NCI-H187 treated with DMSO at 0.1 percent for 48 hours (cell line): ENCODE measurements at places on chromosomes 1 and 21.

DNA sequence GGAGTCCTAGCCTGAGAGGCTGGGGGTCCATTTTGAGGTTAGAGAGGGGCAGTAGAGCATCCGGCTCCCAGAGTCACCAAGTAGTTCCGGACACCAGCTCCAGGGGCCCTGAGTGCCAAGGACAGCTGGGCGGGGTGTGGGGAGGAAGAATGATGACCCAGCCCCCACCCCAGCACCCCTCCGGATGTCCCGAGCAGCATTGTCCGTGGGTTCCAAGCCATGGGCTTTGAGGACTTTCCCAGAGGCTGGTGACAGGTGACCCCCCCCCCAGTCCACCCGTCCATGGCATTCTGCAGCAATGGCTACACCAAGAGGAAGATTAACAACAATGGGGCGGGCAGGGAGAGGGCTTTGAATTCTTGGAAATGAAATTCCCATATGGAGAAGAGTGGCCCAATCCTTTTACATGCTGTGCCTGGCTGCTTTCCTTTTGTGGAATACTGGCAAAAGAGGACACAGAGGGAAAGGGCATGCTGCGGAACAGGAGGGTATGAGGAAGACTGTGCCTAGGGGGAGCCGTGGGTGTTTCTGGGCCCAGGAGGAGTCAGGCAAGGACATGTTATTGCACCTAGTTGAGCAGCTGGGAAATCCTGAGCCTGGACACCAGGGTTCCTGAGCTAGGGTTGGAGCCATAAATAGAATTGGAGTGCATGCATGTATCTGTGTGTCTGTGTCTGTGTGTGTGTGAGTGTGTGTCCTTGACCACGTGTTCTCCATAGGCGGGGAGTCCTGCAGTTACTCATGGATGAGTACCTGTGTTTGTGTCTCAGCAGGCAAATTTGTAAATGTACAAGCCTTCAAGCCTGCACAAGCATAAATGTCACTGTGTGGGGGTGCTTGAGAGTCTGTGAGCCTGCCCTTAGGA is 956 bp downstream of the ATP1A2 start:
- DNase-seq: no peak

DNA sequence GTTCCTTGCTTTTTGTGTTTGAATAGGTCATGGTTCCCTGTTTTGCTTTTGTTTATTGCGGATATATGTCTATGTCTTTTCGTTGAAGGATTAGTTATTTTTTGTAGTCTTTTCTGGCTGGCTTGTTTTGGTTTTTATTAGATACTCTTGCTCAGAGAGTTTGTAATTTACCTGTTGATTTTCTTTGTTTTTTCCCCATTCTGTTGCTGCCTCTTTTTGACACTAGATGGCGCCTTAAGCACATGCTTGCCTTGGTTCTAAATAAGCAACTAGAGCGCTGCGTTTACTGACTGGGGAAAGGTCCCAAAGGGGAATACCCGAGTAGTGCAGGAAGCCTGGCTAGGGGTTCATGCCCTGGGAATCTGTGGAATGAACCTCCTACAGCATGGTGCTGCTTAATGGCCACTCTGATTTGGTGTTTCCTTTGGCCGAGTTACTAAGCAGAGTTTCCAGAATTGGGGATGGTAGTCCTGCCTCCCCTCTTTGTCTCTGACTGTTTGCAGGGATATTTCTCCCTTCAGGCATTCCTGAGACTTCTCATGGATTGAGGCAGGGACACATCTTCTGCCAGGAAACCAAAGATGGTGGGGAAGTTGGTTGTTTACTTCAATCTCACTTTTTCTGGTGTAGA is 143.2 kb downstream of the PTPRU start:
- no peak for DNase-seq

DNA sequence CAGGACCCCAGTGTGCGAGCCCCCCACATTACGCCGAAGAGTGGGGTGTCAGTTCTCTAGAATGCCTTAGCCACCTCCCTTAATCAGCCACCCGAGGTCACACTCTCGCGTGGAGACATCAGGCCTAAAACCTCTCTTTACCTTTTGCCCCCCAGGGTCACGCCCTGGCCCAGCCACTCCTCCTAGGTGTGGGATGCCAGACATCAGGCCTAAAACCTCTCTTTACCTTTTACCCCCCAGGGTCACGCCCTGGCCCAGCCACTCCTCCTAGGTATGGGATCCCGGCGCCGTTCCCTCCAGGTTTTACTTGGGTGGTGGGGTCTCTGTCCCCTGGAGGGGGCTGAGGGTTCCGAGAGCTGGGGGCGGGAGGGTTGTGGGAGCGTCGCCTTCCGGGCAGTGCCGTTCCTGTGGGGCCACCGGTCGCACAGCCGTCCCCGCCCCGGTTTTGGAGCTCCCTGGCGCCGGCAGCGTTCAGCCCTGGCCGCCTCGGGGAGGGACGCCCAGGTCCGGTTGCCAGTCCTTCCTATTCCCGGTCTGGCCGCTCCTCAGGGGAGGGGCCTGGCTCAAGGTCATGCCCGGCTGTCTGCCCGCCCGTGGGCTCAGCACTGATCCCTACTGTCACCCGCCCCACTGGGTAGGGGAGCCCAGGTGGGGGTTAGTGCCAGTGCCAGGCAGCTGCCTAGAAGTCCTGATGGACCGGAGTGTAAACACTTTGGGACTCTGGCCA is 882 bp downstream of the VPS13D start:
- no peak for DNase-seq

GRCh38 chr1:28986306-28986910 is 72.0 kb downstream of the EPB41 start:
- no peak for DNase-seq

DNA sequence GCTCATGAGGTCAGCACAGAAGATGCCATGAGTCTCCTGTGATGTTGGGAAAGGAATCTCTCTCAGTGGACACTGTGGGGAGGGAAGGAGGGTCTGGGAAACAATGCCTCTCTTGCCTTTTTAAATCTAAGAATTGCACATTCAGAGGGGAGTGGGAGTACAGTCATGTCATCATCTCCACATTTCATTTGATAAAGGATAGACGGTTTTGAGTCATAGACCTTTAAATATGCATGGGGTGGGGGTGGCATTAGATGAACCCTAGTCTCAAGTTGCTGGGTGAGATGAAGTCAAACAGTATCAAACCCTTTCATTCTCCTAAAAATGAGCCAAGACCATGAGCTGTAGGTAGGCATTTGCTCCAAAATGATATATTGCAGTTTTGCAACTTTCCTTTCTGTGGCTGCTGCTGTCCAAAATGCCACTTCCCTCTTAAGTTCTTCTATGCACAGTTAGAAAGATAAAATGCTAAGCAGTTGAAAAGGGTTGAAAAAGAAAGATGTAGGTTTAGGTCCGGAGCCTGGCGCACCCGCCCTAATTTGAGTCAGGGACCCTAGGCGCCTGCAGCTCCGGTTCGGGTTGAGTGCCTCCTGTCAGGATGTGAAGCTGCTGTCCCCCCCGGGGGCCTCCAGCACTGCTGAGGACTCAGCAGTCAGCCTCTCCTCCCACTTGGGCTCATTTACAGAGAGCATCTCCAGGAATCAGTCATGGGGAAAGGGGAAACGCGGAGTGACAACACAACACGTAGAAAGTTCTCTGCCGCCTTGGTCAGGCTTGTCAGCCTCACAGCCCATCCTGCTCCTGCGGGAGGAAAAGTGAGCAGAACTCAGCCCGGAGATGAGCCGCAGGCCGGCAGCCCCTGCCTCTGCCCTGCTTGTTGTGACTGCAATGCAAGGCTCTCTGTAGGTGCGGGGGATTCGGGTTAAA is 479.3 kb upstream of the RUNX1 start:
- DNase-seq: no peak

DNA sequence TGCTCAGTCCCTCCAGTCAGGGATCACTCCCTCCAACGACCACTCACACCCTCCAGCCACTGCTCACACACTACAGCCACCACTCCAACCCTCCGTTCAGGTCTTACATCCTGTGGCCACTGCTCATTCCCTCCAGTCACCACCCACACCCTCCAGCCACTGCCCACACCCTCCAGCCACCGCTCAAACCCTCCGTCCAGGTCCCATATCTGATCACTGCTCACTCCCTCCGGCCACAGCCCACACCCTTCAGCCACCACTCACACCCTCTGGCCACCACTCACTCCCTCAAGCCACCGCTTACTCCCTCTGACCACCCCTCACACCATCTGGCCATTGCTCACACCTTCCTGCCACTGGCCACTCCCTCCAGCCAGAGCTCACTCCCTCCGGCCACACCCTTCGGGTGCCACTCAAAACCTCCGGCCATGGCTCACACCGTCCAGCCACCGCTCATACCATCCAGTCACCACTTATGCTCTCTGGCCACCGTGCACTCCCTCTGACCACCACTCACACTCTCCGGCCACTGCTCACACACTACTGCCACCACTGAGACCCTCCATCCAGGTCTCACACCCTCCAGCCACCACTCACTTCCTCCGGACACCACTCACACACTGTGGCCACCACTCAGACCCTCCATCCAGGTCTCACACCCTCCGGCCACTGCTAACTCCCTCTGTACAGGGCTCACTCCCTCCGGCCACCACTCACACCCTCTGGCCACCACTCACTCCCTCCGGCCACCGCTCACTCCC is 4.7 kb upstream of the TFF1 start:
- DNase-seq: no peak

DNA sequence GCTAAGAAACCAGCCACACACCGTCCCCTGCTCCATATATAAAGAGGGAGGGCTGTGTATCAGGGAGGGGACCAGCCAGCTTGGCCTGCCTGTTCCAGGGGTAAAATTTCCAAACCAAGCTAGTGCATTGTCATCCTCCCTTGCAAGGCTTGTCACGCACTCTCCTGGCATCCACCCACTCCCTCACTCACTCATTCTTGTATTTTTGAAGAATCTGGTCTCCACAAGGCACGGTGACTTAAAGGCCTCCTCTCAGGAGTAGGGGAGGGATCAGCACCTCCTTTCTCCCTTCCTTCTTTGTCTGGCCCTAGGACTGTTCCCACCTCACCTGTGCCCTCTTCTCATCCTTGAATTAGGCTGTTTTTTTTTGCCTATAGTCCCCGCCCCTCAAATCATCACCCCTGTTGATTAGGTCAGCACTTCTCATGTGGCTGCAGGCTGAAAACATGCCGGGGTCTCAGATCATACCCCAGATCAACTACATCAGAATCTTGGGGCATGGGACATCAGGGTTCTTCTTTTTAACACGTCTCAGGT is 5.0 kb downstream of the ABCA4 start:
- no peak for DNase-seq

DNA sequence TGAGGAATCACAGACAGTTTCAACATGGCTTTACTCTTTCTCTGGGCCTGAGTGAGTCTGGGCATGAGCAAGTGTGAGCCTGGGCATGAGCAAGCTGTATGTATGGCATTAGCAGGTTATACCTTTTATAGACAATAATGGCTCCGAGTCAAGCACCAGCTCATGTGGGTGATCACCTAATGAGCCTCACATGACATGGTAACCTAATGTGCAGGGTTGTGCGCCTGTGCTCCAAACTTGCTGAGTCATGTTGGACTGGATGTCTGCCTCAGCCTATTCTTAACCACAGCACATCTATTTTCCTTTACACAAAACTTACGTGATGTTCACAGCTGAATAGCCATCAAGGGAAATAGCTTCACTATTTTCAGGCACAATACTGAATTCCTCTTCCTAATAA is 236.2 kb upstream of the NRIP1 start:
- DNase-seq: no peak

GRCh38 chr1:65277605-65278347 is 31.6 kb upstream of the DNAJC6 start:
- no peak for DNase-seq

- DNase-seq: no peak
Measured at GRCh38 chr1:222948079-222948478, 133.2 kb downstream of the DISP1 start.

DNA sequence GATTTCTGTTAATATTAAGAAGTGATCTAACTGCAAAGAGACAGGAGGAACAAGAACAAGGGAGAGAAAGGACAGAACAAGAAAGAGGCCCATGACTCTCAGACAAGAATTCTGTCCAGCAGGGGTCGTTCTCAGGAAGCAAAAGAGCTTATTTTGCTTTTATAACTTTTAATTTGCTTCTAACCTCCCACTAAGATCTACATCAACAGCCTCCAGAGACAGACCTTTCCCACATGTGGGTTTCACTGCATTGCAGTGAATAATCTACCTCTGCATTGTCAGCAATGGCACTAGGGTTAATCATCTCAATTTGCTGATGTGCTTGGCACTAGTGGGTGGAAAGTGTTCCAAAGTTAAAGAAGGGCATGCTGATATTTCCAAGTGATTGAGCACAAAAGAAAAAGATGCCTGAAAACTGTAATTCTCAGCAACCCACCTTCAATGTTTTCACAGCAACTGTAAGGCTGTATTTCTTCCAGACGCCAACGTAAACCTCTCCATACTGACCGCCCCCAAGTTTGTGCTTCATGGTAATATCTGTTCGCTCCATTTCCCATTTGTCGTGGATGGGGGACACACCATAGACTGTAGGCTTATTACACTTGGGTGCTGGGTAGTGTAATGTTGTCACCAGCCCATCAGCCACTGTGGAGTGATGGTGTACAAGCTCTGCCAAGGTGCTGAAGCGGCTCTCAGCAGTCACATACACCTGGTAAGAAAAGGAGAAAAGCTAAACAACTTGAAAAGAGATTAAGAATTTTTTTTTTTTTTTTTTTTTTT is 39.5 kb downstream of the TOR3A start:
- no peak for DNase-seq

- DNase-seq: no peak
Measured at GRCh38 chr1:66439031-66439740, 94.8 kb upstream of the SGIP1 start.

DNA sequence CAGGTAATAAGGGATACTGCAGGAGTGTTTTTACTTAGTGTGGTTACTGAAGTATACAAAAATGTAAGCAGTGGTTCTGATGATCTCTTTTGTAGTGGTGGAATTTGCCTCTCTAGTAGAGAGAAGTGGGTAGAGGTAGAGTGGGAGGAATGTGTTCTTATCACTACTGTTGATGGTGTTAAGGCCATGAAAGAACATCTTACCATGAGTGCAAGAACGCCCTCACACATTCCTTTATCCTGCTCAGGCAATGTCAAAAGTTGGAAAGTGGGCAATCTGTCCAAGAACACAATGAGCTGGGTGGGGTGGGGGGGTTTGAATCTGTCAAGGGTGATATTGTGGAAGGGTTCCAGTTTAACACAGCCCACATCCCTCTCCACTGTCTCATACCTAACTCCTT is 78.6 kb downstream of the TTLL7 start:
- no peak for DNase-seq

GRCh38 chr1:200334661-200335256 is 75.1 kb downstream of the ZNF281 start:
- DNase-seq: no peak

GRCh38 chr1:42931911-42932422 is 26.7 kb downstream of the SLC2A1 start:
- DNase-seq: no peak

GRCh38 chr21:15841856-15842564 is 112.2 kb downstream of the USP25 start:
- DNase-seq: no peak

DNA sequence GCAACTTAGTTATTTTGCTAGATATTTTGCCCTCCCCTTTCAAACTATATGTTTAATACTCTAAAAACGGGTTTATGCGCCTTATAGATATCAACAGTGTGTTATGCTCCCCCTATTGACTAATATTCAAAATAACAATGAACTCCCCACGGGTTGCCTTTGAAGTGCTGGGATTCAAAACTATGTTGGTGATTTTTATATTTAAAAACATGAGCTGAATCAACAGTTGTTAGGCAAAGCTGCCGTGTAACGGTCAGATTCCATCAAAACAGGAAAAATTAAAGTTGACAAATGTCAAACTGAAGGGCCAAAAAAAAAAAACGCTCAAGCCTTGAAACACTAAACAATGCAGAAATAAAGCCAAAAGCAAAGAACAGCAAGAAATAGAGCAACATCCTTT is 2.5 kb downstream of the TGFBR3 start:
- no peak for DNase-seq
